ENCODE measurements at places on chromosomes 2 and 18.

DNA sequence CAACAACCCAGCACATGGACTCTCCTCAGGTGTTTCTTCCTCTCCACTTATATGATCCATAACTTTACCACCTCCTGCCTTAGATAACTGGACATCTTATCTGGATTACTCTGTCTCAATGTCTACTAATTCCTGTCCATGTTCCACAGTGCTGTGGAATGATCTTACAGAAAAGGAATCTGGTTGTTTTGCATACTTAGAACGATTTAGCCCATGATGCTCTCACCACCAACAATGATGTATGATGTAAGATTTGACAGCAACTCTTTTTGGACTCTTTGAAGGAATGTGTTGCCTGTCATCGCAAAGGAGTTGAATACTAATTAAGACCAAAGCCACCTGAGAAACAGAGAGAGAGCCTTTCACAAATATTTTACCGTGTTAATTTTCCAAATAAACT, 37.7 kb upstream of the SYT4 start:
- DNase-seq, result no peak

DNA sequence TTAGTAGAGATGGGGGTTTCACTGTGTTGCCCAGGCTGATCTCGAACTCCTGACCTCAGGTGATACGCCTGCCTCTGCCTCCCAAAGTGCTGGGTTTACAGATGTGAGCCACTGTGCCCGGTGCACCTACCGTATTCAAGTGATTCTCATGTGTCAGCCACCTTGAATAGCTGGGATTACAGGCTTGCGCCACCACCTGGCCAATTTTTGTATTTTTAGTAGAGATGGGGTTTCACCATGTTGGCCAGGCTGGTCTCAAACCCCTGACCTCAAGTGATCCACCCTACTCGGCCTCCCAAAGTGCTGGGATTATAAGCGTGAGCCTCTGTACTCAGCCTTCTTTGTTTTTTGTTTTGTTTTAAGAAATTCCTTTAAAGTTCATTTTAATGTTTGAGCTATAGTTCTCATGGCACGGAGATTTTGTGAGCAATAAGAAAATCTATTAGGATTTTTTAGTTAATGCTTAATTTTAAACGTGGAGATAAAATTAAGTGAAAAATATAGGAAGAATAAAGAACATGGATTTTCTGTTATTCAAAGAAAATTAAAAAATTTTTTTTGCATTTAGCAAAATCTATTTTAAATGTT, 242.6 kb downstream of the PHLPP1 start:
- DNase-seq, result no peak

- no peak for DNase-seq
These were observed 95.0 kb downstream of the TGFA start for GRCh38 chr2:70458661-70459060.

DNA sequence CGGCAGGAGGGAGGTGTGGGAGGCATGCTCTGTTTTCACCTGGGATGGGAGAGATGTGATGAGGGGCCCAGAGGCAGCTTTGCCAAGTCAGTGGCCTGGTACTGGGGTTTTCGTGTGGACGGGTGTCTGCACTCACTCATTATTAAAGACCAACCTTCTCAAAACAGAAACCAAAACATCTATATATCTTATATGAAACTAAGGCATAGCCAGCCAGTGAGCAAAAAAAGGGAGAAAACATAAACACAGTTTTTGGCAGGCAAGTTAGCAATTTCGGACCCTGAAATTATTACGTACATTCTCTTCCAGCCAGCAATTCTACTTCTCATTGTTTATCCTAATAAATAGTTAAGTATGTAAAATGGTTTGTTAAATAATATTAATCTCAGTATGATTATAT, 181.1 kb upstream of the SMAD2 start:
- no peak for DNase-seq

GRCh38 chr2:240575101-240575965, 7.0 kb downstream of the RNPEPL1 start:
- no peak for DNase-seq

DNA sequence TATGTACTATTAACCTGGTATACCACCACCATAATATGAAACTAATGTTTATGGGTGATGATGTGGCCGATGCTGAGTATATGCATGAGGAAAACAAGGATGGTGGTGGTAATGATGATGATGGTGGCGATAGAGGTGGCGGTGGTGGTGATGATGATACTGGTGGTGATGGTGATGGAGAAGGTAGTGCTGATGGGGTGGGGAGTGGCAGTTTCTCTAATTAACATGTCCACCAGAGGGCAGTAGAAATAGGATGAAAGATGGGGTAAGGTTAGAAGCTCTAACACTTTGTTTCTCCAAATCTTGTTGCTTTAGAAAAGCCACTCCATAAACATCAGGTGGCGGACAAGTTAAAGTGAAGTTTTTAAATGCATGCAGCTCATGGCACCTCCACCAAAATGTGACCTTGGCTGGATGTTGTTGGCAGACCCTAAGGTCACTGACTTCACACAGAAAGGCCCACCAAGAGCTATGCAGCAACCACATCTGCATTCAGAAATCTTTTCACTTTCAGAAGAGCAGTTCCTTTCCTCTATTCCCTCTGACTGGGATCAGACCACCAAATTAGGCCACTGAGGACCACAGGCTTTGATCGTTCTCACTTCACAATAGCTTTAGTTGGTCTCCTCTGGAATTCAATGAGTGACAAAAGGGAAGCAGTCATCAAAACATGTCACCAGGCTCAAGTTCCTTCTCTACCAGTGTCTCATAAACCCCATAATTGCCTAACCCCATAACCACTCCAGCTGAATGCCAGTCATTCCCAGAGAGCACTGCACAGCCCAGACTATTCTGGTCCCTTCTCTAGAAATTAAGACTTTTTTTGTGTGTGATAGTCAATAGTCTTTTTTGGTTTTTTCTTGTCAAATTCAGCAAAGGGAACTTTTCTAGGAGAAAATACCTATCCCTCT, 7.5 kb upstream of the BCL11A start:
- DNase-seq, result peak; percentile 55

- no peak for DNase-seq
These were observed 846.4 kb downstream of the DCDC2C start for GRCh38 chr2:4549666-4550210.

- no peak for DNase-seq
These were observed 334.3 kb downstream of the CLIP4 start for GRCh38 chr2:29449499-29449898.

DNA sequence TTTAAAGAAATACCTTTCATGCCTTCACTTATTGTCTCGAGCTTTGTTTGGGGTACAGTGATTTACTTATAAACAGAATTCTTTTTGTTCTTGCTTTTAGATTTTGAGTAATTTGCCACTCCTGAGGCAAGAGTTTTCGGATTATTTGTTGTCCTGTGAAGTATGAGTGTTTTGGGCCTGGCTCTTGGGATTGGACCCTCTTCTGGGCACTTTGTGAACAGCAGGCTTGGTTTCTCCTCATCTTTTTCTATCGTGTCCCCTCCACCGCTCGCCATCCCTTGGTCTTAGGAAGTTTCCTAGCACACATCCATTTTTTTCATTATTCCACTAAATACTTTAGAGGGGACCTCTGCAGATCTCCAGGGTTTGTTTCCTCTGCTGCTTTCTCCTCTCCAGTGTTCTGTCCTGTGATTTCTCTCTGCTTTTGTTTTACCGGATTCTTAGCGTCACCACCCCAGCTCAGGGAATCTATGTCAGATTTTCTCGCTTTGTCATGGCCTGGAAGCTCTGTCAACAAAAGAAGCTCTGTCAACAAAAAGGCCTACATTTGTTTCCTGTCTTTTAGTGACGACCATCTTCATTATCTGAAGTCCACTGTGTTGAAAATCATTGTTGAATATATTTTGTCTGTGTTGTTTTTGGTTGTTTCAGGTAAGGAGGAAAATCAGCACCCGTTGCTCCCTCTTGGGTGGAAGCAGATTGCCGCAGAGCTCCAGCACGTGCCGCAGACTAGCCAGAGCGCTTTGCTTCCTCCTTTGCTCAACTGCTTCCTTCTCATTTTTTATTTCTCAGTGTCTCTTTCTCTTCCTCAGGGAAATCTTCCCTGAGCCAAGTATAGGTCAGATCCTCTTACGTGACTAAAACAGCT, 27.8 kb downstream of the ANKRD62 start:
- no peak for DNase-seq

GRCh38 chr2:15943378-15944280, 3.3 kb downstream of the MYCN start:
- DNase-seq, result peak; percentile 27

DNA sequence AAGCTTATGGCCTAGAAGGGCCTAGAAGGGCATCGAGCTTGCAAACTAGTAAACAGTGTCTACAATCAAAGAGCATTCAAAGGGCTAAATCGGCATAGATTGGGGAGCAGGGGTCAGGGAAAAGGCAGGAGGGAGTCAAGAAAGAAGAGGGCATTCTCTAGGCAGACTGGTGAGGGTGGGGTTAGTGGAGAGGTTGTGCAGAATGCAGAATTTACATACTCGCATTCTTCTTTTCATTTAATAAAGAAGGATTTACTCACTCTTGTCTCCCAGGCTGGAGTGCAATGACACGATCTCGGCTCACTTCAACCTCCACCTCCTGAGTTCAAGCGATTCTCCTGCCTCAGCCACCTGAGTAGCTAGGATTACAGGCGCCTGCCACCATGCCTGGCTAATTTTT, 110.7 kb downstream of the TRIM43 start:
- no peak for DNase-seq

- DNase-seq, result no peak
These were observed 81.8 kb downstream of the INO80D start for GRCh38 chr2:206004004-206004693.

Data from GM20000 (cell line).